Fibroblast of skin of right biceps (primary cell): ENCODE measurements at places on chromosomes 16 and 17.

- DNase-seq, result no peak
These were observed 110.5 kb upstream of the CORO6 start for GRCh38 chr17:29733166-29733565.

GRCh38 chr16:61684541-61684940 lies 351.7 kb downstream of the CDH8 start:
- DNase-seq, result no peak

DNA sequence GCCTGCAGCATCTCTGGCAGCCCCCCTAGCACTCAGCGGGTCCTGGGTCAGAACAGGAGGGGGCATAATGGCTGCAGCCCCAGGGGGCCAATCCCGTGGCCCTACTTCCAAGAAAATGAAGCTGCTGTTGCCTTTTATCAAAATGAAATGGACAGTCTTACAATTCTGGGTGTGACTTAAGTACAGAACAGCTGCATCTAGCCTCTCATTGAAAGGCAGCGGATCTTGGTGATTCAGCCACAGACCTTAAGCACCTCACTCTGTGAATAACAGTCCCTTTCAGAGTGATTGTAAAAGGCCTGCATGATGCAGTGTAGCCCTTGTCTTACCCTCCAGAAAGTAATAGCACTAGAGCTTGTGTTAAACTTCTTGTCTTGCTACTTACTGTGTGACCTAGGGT lies 11.5 kb upstream of the UMOD start:
- no peak for DNase-seq

- DNase-seq, result no peak
These were observed 10.5 kb upstream of the RBFOX3 start for GRCh38 chr17:79621151-79621943.

GRCh38 chr17:50344731-50345365 lies 1.1 kb upstream of the XYLT2 start:
- no peak for DNase-seq

DNA sequence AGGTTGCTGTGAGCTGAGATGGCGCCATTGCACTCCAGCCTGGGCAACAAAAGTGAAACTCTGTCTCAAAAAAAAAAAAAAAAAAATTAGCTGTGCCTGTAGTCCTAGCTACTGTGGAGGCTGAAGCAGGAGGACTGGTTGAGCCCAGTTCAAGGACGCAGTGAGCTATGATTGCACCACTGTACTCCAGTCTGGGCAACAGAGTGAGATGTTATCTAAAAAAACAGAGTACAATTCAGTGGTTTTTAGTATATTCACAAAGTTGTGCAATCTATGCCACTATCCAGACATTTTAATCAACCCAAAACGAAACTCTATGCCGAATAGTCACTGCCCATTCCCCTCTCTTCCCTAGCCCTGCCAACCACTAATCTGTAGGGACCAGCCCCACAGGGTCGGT lies 25.1 kb downstream of the C16orf54 start:
- no peak for DNase-seq

DNA sequence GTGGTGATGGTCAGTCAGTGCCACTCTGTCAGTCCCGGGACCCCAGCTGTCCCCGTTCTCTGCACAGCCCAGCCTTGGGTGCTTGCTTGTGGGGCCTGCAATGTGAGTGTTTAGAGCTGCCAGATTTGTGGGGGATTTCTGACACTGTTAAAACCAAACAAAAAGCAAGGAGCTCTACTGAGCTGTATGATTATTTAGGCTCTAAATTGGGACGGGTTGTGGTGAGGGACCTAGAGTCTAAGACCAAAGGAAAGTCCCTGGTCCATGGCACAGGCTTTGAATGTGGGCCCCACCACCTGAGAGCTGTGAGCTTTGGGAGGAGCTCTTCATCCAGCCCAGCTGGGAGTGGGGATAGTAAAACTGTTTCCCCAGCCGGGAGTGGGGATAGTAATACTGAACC lies 63.3 kb downstream of the KSR1 start:
- DNase-seq, result no peak

- DNase-seq, result no peak
These were observed 58.4 kb downstream of the MRTFB start for GRCh38 chr16:14129502-14129901.

GRCh38 chr17:66976781-66977201 lies 12.3 kb downstream of the CACNG4 start:
- DNase-seq, result no peak

DNA sequence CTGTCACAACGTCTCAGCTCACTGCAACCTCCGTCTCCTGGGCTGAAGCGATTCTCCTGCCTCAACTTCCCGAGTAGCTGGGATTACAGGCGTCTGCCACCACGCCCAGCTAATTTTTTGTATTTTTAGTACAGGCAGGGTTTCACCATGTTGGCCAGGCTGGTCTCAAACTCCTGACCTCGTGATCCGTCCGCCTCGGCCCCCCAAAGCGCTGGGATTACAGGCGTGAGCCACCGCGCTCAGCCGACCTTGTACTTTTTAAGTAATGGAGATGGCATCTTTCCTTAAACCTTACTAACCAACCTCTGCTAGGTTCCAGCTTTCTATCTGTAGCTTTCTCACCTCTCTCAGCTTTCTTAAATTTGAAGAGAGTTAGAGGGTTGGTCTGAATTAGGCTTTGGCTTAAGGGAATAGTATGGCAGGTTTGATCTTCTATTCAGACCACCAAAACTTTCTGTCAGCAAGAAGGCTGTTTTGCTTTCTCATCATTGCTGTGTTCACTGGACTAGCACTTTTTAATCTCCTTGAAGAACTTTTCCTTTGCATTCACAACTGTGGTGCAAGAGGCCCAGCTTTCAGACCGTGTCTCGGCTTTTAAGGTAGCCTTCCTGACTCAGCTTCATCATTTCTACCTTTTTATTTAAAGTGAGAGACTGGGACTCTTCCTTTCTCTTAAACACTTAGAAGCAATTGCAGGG lies 28.0 kb downstream of the YWHAE start:
- no peak for DNase-seq

DNA sequence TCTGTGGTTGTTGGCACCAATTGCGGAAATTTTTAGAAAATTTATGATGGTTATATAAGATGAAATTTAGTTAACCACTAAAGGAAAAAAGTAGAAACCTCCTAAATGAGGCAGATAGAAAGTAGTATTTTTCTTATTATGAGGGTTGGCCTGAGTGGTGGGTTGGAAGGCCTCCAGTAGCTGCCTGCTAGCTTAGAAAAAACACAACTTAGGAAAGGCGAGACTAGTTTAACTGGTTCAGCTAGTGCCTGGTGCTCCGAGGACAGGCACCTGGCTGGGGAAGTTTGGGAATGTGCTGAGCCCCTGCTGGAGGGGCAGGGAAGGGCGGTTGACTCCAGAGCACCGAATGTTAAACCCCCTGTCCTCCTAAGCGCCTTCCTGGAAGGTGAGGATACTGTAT lies 19.9 kb downstream of the LDHD start:
- no peak for DNase-seq

- no peak for DNase-seq
These were observed 595 bp downstream of the BICDL2 start for GRCh38 chr16:3035972-3036725.

DNA sequence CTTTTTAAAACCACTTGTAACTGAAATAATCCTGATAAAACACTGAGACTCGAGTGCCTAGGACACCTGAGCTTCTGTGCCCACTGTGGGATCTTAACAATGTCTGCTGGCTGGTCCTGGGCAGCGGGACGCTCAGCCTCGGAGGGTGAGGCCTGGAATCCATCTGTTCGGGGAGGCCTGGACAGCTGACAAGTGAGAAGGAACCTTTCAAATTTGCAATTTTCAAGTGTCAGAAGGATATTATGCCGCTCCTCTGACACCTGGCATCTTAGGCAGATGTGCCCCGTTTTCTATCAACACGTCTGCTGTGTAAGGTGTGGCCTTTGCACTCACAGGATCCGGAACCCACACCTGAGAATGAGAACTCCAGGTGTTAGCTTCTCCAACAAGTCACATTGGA lies 33.1 kb upstream of the C16orf78 start:
- DNase-seq, result no peak

DNA sequence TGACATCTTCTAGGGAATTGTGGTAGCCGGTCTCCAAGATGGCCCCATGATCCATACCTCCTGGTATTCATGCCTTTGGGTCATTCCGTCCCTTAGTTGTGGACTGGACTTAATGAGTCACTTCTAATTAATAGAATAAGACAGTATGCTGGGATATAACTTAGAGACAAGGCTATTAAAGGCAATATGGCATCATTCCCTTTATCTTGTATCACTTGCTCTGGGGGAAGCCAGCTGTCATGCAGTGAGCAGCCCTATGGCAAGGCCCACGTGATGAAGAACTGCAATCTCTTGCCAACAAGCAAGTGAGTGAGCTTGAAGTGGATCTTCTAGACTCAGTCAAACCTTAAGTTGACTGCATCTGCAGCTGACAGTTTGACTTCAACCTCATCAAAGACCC lies 97.8 kb upstream of the MED13 start:
- DNase-seq, result no peak

- no peak for DNase-seq
These were observed 1.3 kb upstream of the CYBA start for GRCh38 chr16:88651989-88652761.

DNA sequence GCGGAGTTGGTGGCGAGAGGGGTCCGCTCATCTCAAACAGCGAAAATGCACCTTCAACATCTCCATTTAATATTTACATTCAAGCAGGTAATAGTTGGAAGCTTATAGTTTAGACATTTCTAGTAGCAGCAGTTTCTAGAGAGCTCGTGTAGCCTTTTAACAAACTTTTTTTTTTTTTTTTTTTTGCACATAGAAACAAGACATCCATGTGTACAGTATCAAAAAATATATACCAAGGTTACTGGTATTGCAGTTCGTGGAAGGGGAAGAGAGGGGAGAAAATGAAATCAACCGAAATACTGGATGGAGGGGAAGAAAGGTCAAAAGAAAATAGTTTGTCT lies 6.2 kb downstream of the CBX4 start:
- no peak for DNase-seq

DNA sequence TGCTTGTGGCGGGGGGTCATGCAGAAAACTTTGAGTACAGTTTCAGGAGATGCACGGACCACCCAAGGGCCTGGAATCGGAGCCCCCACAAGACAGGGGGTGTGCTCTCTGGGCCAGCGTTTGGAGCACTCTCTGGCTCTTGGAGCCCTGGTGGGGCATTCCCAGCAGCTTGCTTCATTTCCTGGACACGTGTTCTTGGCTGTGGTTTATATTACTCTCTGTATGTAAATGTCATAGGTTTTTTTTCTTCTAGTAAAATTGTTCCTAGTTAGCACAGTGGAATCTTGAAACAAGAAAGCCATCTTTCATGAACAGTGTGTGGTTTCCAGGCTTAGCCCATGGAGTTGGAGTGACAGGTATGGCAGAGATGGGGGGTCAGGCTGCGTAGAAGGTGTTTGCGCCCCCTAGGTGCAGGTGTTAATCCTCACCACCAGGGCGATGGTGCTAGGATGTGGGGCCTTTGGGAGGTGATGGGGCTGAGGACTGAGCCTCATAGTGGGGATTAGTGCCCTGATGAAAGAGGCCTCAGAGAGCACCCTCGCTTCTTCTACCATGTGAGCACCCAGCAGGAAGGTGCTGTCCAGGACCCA lies 79.8 kb downstream of the JPH3 start:
- peak; percentile 74 for DNase-seq

- peak; percentile 91 for DNase-seq
These were observed 27.0 kb upstream of the NF1 start for GRCh38 chr17:31067691-31068184.

GRCh38 chr16:2833776-2834175 lies 3.7 kb downstream of the ZG16B start:
- no peak for DNase-seq

GRCh38 chr17:19254651-19255050 lies 17.5 kb downstream of the EPN2 start:
- no peak for DNase-seq

- peak; percentile 71 for DNase-seq
These were observed 722 bp upstream of the TIMP2 start for GRCh38 chr17:78925662-78926555.

DNA sequence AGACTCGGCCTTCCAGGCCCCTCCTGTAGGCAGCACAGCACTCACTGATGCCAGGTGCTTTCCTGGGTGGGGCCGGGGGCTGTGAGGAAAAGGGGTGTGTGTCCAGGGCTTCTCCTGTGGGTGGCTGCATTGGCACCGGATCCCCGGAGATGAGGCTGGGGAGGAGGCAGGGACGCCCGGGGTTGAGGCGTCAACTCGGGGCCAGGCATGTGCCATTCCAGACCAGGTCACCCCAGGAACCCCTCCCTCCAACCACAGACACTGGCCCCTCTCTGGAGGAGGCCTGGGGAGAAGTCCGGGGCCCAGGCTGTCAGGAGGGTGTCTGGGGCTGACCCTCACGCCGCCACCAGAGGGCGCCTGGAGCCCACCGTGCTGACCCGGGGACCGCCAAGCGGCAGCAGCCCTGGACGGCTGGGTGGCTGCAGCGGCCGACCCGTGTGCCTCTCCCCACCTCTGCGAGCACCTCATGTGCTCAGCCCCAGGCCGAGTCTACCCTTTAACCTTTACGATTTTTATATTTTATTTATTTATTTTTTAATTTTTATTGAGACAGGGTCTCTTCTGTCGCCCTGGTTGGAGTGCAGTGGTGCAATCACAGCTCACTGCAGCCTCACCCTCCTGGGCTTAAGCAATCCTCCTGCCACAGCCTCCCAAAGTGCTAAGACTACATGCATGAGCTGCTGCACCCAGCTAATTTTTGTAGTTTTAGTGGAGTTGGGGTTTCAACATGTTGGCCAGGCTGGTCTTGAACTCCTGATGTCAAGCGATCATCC lies 3.2 kb upstream of the METRN start:
- peak; percentile 58 for DNase-seq

- no peak for DNase-seq
These were observed 145.0 kb upstream of the HS3ST4 start for GRCh38 chr16:25546791-25547190.

GRCh38 chr16:57500578-57501111 lies 14.4 kb upstream of the DOK4 start:
- no peak for DNase-seq

DNA sequence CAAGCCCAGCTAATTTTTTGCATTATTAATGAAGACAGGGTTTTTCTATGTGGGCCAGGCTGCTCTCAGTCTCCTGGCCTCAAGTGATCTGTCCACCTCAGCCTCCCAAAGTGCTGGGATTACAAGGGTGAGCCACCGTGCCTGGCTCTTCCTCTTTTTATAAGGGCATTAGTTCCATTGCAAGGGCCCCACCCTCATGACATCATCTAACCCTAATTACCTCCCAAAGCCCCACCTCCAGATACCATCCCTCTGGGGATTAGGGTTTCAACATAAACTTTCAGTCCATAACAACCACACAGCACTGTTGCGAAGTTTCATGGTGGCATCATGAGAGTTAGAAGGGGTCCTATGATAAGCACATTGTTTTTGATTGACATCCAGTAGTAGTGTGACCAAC lies 277.7 kb downstream of the GRIN2A start:
- DNase-seq, result no peak

DNA sequence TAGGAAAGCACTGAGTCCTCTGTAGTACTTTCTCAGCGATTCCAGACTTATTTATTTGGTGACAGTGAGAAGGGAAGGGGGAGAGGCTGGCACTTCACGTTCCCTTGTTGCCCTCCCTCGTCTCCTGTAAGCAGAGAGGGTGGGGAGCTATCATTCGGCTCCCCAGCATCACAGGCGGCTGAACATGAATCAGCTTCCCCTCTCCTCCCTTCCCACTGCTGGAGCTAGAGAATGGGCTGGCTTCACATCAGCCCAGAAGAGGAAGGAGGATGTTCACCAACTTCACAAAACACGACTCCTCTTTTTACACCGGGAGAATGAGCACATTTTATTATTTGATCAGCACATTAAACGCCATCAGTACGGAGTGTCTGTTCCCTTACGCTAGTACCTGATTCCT lies 6.7 kb upstream of the CMIP start:
- no peak for DNase-seq

GRCh38 chr17:13131225-13131624 lies 113.4 kb upstream of the ELAC2 start:
- DNase-seq, result no peak
